CD8-positive, alpha-beta T cell (primary cell): ENCODE measurements at places on chromosomes 2 and 18.
A peak's percentile ranks its signal among the peaks of the same experiment; 100 is the strongest.

GRCh38 chr18:71784777-71785176, 759.4 kb downstream of the CBLN2 start:
- peak; percentile 4 for DNase-seq

- DNase-seq, result no peak
Observed at GRCh38 chr2:128797092-128797491, 478.4 kb upstream of the HS6ST1 start.

DNA sequence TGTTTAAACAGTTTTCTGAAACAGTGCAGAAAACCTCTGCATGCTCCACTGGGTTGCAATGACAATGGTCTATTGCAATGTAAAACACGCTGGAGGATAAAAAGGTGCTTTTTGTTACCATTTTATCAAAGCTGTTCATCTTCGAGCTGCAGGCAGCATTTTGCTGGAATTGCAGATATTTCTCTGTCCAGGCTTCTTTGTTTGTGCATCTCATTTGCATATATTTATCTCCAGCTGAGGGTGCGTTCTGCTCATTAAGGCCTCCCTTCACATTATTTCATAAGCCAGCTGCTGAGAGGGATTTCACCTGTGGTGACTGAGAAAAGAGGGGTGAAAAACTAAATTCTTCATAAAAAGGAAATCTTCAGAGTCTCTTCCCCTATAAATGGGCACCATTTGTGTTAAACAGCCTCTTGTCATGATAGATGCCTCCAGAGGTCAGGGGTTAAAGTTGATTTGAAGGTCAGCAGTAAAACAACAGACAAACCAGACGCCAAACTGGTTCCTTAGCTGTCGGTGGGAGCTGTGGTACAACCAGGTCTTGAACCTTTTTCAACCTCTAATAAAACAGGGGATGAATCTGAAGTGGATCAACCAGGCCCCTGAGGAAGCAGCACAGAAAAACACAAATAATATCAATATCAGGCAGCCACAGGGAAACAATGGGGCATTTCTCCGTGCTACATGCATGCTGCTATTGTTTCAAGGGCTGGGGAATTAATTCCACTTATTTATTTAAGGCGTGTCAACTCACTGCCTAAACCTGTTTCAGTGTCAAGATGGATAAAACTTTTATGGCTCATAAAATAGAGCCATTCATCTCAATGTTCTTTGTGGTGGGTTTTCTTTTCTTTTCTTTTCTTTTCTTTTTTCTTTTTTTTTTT, 265.1 kb downstream of the MEIS1 start:
- DNase-seq, result no peak

GRCh38 chr2:27237341-27237945, 20.3 kb downstream of the CAD start:
- no peak for DNase-seq

GRCh38 chr2:108351889-108352288, 25.9 kb upstream of the SULT1C4 start:
- no peak for DNase-seq

GRCh38 chr2:239103125-239104098, 255.5 kb downstream of the TWIST2 start:
- peak; percentile 0 for DNase-seq

DNA sequence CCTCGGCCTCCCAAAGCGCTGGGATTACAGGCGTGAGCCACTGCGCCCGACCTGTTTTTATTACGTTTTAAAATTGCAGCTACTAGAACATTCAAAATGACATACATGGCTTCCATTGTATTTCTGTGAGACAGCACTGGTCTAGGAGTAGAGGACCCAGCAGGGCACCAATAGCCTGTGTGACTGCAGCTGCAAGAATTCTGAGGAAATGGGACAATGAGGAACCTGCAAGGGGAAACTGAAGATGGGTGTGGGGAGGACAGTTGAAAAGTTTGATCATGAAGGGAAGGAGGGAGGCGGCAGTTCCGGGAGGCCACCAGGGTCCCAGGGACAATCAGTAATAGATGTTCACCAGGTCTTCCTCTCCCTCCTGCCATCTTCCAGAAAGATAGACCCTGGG, 13.9 kb upstream of the DNPEP start:
- no peak for DNase-seq

DNA sequence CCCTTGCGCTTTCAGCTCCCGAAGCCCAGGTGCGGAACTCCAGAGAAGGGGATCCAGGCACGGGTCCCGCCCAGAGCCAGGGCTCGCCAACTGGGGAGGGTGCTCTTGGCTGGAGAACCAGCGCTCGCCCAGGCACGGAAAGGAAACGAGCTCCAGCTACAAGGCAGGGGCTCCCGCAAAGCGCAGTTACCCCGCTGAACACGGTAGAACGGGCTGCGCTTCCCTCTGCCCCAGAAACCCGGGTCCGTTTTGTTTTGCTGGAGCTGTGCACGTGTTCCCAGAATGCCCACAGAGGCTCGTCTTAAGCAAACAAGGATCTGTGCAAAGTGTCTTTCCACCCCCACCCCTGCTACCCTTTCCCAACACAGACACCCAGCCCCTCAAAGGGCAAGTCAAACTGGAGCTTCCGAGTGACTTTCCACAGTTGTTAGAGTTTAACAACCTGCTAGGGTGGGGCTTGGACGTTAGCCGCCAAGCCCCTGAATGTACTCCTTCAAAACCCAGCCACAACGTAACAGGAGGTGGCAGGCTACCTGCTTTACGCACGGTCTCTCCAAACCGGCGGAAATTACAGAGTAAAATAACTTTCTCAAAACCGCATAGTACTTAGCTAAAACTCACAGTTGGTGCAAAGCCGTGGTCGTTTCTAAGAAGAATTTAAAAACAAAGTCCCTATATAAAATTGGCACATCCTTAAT, 775 bp downstream of the RNF125 start:
- peak; percentile 49 for DNase-seq
